ENCODE measurements at places on chromosomes 7 and 10. TPM values are rescaled to one million over a fixed set of nuclear protein-coding genes. Genes with fewer than 3 reads are reported as not detected.
A peak's percentile ranks its signal among the peaks of the same experiment; 100 is the strongest.

GRCh38 chr10:37747081-37747480 is 110.3 kb downstream of the ZNF248 start:
- DNase-seq = no peak

GRCh38 chr10:95360122-95360714 is 69.4 kb upstream of the PDLIM1 start:
- DNase-seq = no peak

DNA sequence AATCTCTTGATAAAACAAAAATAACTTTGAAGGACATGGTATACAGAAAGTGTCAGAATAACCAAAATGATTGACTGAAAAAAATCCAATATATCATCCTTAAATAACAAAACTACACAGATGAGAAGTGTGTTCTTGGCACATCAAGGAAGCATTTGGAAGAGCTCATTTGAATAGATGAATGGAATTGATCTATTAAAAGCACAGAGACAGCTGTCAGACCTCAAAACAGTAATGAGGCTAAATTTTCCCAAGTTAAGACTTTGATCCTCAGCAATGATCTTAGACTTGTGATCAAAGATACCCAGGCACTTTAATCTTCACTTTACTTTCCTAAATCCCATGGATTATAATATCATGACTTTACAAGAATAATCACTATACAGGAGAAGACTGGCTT is 395.4 kb upstream of the NFE2L3 start:
- no peak for DNase-seq

GRCh38 chr7:15555381-15555859 is 6.4 kb downstream of the AGMO start:
- DNase-seq = no peak

DNA sequence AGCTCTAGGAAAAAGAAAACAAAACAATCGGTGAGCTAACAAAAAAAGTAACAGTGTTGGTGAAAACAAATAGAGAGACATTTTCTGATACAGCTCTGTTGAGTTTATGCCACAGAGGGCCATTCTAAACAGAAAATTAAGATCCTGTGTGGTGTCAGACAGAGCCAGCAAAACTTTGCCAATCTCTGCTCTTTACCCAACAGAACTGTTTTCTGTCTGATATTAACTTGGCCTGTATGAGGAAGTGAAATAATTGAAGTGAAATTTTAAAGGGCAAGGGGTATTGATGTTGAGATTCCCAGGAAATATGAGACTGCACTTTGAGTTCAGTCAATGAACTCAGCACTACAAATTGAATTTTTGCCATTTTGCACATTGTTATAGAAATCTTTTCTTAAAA is 101.0 kb downstream of the AOAH start:
- DNase-seq = no peak

- DNase-seq = no peak
Observed at GRCh38 chr10:12041766-12042408, 722 bp downstream of the UPF2 start.

- no peak for DNase-seq
Observed at GRCh38 chr10:49008091-49008490, 68.5 kb upstream of the LRRC18 start.

DNA sequence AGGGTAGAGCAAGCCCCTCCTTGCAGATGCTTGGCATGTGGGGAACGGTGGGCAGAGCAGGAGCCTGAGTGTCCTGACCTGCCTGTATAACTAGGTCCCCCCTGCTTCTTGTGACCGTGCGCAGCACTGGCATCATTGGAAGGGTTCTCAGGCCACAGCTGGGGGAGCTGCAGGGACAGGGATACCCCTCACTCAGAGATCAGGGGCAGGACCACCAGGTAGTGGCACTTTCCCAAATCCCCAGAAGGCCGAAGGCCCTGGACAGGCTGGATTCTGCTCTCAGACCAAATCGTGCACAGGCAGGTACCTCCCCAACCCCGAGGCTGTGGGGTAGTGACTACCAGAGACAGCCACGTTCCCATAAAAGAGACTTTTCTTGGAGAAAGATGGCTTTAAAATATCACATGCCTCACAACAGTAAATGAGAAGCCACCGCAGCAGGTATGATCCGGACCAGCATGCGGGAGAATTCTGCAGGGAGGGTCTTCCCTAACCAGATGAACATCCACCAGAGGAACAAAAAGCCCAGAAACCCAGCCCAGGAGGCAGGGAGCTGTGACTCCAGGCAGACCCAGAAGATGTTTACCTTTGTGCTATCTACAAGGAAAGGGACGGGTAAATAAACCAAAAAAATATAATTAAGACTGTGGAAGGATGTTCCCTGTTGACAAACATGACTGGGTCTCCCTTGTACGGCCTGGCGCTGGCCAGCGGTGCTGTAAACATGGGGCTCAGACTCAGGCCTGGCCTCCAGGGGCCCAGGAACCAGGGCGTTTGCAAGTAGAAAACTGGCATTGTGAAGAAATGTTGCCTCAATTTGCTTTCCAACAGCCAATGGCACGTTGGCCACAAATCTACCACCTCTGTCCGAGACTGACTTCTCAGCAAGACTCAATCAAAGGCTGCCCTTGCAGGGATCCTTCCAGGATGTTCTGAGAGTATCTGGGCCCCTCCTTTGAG is 180.0 kb downstream of the TNS3 start:
- no peak for DNase-seq

DNA sequence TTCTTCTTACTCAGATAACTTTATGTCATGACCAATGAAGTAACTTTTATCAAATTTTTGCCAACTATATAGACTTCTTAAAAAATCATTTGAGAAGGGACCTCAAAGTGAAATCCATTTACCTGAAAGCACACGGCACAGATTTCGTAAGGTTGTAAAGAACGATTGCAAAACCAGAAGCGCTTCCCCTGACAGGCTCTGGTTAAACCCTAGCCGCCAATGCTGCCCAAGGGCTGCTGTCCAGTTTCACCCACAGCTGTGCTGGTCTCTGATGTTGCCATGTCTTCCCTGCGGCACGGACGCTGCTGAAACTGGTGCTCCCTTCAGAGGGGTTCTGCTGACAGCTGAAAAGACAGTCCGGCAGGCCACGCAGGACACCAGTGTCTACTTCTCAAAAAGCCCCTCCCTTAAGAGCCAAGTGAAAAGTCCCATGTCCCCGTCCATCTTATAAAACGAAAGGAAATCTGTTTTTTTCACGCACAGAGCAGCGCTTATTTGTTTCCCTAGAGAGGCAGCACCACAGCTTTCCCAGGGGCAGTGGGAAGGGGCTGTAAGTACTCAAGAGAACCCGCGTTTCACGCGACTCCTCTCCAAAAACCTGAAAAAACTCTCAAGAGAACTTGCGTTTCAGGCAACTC is 32.5 kb downstream of the GNA12 start:
- DNase-seq = peak; percentile 64

Gene DDC
- not detected for total RNA-seq

DNA sequence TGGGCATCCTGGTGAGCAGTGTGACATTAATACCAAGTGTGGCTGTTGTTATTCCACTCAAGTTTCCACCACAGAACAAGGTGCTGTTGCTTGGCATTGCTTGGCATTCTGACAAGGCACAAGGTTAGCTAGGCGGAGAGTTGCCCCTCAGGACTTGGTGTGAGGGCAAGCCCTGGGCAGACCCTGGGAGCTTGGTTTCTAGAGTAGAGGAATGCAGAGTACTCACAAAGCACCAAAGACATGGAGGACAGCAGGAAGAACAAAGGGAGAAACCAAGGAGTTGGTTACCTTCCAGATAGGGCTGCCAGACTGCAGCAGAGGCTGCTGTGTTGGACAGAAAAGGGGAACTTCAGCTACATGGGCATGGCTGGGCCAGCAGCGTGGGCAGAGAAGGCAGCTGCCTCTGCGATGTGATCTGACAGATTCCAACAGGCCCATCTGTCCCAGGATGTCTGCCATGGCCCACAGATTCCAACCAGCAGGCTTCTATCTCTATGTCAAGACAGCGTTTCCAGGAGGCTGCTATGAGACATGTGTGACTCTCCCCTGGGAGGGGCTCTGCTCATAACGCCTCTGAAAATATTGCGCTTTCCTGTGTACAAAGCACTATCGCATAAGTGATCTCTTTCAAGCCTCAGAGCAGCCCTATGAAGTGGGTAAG is 1.8 kb downstream of the GOLGA7B start:
- DNase-seq = no peak

Gene NKX2-3
- 0.60 TPM for total RNA-seq

Gene CAMK1D
- 19.0 TPM for total RNA-seq

Measured in aorta (tissue), 5 donors.